ENCODE measurements at places on chromosomes 6 and 20.

DNA sequence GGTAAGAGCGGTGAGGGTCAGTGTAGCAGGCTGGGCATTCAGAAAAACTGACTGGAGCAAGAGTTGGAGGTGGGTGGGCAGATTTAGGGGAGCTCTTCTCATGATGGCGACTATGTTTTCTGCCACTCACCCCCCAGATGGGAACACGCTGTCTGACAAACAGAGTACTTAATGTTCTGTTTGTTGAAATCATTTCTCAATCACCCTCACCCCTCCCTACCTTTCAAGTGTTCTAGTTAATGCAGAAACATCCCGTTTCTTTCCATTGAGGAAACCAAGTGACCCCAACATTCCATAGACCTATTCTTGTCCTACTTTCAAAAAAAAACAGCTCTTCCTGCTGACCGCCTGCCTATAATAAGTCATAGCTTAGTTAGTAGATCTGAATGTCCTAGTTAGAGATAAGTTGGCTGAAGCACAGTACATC lies 132.5 kb upstream of the NEDD9 start:
- no peak for DNase-seq

DNA sequence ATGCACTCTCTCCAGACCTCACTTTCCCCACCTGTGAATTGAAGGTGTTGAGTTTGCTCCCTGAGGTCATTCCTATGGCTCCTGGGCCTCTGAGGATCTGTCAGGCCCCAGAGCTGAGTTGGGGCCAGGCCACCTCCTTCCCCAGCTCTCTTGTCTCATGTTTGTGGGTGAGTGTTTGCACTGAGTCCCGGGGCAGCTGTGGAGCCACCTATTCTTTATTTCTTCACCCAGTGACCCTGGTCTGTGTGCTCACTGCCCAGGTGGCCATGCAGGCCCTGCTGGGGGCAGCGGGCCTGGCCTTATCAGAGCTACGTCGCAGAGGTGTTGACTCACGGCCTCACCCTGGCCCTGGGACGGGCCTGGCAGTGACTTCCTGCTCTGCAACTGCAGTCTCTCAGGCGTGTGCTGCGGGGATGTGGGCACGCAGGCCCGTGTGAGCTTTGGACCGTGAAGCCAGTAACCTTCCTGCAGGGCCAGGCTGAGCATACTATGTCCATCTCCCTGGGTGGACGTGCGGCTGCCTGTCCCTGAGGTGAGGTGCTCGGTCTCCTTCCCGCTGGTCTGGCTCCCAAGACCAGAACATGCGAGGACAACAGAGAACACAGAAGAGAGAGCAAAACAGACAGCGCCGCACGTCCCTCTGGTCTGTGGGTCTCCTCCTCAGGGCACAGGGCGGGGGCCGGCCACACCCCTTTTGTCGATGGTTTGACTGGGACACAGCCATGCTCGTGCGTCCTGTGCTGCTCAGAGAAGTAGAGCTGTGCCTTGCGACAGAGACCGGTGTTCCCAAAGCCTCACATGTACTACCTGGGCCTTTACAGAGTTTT lies 12.1 kb downstream of the TMEM181 start:
- DNase-seq, result no peak

DNA sequence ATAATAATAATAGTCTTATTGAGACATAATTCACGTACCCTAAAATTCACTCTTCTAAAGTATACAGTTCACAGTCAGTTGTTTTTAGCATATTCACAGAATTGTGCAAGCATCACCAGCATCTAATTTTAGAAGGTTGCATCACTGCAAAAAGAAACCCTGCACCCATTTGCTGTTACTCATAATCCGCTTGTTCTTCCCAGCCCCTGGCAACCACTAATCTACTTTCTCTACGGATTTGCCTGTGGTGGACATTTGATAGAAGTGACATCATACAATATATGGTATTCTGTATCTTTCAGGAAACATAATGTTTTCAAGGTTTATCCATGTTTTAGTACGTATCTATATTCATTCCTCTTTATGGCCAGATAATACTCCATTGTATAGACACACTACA lies 41.5 kb upstream of the FAM184A start:
- peak; percentile 84 for DNase-seq

GRCh38 chr20:39988991-39989390 lies 700.0 kb downstream of the MAFB start:
- DNase-seq, result no peak

- DNase-seq, result peak; percentile 94
These were observed 183.7 kb upstream of the JAG1 start for GRCh38 chr20:10857352-10858070.

GRCh38 chr20:46368902-46369268 lies 37.5 kb downstream of the ELMO2 start:
- no peak for DNase-seq

- DNase-seq, result no peak
These were observed 92.3 kb upstream of the FUT9 start for GRCh38 chr6:95923518-95923917.

GRCh38 chr6:35381132-35381531 lies 38.8 kb downstream of the PPARD start:
- DNase-seq, result peak; percentile 54

- DNase-seq, result no peak
These were observed 80.9 kb downstream of the GMDS start for GRCh38 chr6:2164481-2164880.

GRCh38 chr20:57024849-57025248 lies 241.6 kb downstream of the BMP7 start:
- DNase-seq, result no peak

DNA sequence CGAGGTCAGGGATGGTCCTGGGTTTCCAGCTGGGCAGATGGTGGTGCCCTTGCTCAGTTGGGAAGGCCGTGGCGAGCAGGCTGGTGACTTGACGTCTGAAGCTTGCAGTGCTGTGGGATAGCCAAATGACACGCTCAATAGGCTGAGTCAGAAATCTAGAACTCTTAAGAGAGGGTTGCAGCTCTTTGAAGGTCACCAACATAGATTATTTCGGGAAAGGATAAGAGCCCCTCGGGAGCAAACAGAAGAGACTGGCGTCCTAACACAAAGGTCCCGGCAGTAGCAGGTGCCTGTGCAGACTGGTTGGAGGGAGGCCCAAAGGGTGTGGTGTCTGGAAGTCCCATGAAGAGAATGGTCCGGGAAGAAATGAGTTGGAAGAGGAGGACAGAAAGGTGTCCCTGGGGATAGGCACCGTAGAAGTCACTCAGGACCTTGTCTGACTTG lies 18.4 kb downstream of the PKIG start:
- peak; percentile 45 for DNase-seq

All from fibroblast of gingiva (primary cell).